Heart left ventricle (tissue), 16 donors: ENCODE measurements at places on chromosomes 6 and 20.
A peak's percentile ranks its signal among the peaks of the same experiment; 100 is the strongest.

DNA sequence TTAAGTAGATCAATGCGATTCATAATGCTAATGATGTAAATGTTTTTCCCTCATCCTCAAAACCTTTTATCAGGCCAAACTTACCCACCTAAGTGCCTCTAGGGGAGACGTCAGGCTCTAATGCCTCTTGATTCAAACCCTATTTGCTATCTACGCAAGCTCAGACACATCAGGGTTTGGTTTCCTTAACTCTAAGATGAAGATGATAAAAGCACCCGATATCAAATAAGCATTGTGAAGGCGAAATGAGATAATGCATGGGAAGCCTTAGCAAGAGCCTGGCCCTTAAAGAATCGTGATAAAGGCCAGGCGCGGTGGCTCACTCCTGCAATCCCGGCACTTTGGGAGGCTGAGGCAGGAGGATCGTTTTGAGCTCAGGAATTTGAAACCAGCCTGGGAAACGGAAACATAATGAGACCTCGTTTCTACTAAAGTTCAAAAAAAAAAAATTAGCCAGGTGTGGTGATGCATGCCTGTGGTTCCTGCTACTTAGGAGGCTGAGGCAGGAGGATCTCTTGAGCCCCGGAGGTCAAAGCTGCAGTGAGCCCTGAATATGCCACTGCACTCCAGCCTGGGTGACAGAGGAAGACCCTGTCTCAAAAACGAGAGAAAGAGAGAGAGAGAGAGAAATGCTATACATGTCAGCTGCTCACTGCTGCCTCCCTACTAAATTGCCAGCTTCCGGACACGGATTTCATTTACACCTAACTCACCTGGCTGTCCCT lies 13.5 kb downstream of the CNKSR3 start:
- DNase-seq: no peak
- H3K4me1 ChIP-seq: peaks cover 5% of the 10 kb centered on the region
- no peak overlapping the region for H3K4me3 ChIP-seq
- H3K27me3 ChIP-seq: no peaks in the 10 kb centered on the region
- H3K27ac ChIP-seq: no peak overlapping the region
- no peaks in the 10 kb centered on the region for H3K36me3 ChIP-seq

DNA sequence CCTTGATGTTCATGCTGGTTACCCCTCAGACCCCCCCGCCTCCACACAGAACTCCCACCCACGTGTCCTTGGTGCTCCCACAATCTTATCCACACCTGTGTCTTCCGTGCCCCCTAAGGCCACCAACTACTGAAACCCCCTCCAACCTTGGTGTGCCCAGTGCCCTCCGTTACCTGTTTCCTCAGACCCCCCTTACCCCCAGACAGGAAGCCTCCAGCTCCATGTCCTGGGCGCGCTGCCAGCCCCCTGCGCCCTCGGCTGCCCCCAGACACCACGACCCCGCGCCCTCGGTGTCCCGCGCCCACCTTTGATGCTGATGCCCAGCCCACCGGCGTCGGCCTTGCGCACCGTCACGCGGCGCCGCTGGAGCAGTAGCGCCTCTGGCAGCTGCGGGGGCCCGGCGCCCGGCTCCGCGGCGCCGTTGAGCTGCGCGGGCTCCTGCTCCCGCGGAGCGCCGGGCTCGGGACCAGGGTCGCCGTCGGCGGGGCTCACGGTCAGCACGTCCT lies 504 bp downstream of the SNTA1 start:
- peaks cover 6% of the 10 kb centered on the region for H3K4me1 ChIP-seq
- H3K27ac ChIP-seq: peak overlapping the region; percentile 83
- no peaks in the 10 kb centered on the region for H3K27me3 ChIP-seq
- peak overlapping the region; percentile 70 for H3K4me3 ChIP-seq
- peak; percentile 67 for DNase-seq

- H3K27ac ChIP-seq: no peak overlapping the region
- H3K36me3 ChIP-seq: no peaks in the 10 kb centered on the region
- H3K4me1 ChIP-seq: peaks cover 19% of the 10 kb centered on the region
- no peaks in the 10 kb centered on the region for H3K27me3 ChIP-seq
- DNase-seq: no peak
Measured at GRCh38 chr6:6328451-6328850, 8.0 kb upstream of the F13A1 start.

GRCh38 chr6:17004269-17004668 lies 97.6 kb upstream of the STMND1 start:
- H3K27ac ChIP-seq: no peak overlapping the region
- no peaks in the 10 kb centered on the region for H3K36me3 ChIP-seq
- H3K27me3 ChIP-seq: peaks cover 11% of the 10 kb centered on the region
- H3K4me3 ChIP-seq: no peak overlapping the region

- H3K27me3 ChIP-seq: no peaks in the 10 kb centered on the region
- H3K4me1 ChIP-seq: no peaks in the 10 kb centered on the region
- H3K36me3 ChIP-seq: no peaks in the 10 kb centered on the region
- H3K4me3 ChIP-seq: no peak overlapping the region
- peak overlapping the region; percentile 68 for H3K27ac ChIP-seq
Measured at GRCh38 chr6:116364321-116364720, 6.4 kb upstream of the DSE start.

- H3K27ac ChIP-seq: no peak overlapping the region
- no peaks in the 10 kb centered on the region for H3K36me3 ChIP-seq
- H3K27me3 ChIP-seq: no peaks in the 10 kb centered on the region
Measured at GRCh38 chr20:44247586-44248409, 690 bp downstream of the GDAP1L1 start.
